ENCODE measurements at places on chromosomes 7 and 10.

- DNase-seq: no peak
These were observed 105.6 kb downstream of the CTBP2 start for GRCh38 chr10:125054669-125055268.

GRCh38 chr10:8121201-8121890 is 66.9 kb downstream of the GATA3 start:
- no peak for DNase-seq

GRCh38 chr7:83486536-83486935 is 162.4 kb downstream of the SEMA3E start:
- no peak for DNase-seq

DNA sequence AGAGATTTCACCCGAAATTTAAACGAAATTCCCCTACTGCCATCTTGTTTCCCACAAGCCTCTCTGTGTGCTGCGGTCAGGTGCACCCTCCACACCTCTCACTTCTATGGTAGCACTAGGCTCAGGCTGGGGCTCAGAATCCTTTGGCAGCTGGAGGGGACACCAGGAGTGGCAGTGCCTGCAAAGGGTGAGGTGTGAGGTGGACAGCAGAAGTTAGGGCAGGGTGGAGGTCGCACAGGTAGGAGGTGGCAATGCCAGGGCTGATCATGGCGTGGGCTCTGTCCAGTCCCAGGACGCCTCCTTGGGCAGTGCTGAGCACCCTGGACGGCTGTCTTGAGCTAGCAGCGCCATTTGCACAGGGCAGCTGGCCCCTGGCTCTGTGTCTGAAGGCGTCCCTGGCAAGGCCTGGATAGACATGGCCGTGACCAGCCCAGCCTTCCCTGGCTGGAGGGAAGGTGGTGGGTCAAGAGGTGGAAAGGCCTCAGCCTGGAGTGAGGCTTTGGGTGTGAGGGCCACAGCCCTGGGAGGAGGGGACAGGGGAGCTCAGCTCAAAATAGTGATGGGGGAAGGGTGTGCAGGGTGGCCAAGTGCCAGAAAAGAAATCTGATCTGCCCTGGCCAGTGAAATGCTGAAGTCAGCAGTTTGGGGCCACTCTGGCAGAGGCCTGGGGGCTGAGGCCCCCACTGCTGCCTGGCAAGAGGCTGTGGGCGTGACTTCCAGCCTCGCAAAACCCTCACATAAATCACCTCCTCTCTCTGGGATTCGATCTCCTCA is 40.0 kb downstream of the ZCCHC24 start:
- DNase-seq: no peak

GRCh38 chr10:79430325-79430905 is 15.0 kb downstream of the ZCCHC24 start:
- DNase-seq: no peak

GRCh38 chr7:22181663-22182062 is 175.3 kb downstream of the RAPGEF5 start:
- DNase-seq: no peak

DNA sequence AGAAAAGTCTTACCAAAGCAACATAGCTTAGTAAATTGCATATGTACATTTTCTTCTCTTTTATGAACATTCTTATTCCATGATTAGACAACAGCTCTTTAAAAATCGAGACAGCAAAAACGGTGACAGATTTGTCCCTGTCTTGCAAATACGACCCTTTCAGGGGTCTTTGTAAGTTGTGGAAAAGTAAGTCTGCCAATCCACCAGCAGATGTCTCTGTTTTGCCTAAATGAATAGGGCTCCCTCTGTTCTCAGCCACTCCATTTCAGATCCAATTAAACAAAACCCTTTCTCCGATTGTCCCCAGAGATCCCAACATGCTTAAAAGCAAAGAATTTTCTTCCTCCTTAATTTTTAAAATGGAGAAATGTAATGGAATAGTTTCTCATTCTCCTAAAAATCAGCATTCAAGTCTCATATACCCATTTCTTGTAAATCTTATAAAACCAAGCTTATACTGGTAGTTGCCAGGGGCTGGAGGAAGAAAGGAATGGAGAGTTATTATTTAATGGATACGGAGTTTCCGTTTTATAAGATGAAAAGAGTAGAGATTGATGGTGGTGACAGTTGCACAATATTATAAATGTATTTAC is 61.0 kb upstream of the NFE2L3 start:
- peak; percentile 41 for DNase-seq

DNA sequence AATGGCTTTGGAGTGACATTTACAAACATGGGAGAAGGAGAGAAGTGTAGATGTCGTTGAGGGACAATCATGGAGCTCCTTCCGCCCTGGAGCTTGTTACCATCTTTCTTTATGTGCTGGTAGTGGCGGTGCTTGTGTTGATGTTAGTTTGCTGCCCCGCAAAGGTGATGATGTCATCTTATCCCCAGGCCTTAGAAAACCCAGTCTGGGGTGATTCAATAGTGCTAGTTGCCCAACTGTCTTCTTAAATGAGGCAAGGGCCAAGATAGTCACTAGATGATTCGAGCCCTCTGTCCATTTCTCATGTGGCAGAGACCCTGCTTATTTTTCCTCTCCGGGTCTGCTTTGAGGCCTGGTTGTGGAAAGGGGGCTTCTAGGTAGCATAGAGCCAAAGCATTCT is 277.4 kb downstream of the CCSER2 start:
- DNase-seq: no peak

- no peak for DNase-seq
These were observed 330.4 kb upstream of the SEMA3A start for GRCh38 chr7:84524714-84525694.

DNA sequence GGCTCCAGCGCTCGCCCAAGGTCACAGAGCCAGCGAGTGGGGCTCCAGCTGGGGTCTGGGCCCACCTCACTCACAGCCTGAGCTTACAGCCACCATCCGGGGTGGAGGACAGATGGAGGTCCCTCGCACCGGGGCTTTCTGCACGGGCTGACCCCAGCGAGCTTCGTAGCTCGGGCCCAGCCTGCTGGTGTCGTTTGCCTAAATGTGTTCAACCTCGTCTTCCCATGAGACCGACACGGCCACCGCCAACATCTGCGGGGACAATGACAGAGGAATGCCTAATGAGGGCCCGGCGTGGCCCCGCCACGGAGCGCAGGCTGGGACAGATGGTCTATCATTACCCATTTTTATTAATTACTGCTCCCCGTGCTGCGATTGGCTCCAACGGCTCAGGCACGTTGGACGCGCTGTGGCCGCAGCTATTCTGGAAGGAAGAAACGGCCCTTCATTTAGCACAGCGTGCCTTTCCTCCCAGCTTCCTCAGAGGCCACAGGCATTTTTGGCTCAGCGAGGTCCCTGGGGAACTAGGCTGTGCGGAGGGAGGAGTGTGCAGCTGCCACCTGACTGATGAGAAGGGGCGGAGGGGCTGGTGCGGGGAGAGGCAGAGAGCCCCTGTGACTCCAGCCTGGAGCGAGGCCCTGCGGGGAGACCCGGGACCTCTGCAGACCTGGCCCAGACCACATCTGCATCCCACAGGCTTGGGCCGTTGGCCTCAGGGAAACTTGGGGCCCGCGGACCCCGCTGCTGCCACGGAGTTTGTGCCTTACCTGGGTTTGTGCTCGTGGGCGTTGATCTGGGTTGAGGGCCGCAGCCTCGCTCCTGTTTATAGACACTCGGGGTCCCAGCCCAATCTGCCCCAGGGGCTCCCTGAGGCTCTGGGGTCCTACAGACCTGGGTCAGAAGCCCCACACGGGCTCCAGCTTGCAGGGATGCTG is 22.9 kb upstream of the ELFN1 start:
- no peak for DNase-seq

DNA sequence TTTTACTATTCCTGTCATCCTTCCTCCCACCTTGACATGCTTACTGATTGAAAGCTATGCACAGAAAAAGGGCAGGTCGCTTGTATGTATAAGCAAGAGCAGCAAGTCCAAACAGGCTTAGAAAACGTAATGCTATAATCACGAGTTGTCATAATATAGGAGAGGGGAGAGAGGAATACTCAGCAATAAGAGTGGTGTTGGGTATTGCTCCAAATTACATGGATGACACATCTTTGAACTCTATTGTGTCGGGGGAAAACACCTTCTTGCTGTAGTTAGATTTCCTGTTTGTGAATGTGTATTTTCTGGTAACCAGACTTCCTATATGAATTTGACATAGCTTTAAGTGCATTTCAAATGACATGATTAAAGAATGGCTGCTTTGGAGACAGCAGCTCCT is 7.5 kb downstream of the MET start:
- no peak for DNase-seq

GRCh38 chr7:69735582-69735981 is 137.3 kb downstream of the AUTS2 start:
- DNase-seq: no peak

DNA sequence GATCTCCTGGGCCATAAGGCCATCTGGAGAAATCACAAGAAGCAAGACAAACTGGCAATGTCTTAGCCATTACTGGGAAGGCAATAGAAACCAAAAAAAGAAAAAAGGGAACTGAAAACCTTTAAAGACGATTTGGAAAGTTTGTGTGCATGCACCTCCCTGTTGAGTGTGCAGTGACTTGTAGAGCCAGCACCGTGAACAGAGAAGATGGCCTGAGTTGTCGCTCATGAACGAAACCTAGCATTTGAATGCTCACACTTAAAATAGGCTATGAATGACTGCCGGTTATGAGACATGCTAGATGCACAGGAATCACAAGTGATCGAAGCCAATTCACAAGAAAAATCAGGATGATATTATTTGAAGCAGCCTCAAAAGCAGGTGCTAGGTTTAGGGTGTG is 151.3 kb upstream of the ADO start:
- DNase-seq: no peak

DNA sequence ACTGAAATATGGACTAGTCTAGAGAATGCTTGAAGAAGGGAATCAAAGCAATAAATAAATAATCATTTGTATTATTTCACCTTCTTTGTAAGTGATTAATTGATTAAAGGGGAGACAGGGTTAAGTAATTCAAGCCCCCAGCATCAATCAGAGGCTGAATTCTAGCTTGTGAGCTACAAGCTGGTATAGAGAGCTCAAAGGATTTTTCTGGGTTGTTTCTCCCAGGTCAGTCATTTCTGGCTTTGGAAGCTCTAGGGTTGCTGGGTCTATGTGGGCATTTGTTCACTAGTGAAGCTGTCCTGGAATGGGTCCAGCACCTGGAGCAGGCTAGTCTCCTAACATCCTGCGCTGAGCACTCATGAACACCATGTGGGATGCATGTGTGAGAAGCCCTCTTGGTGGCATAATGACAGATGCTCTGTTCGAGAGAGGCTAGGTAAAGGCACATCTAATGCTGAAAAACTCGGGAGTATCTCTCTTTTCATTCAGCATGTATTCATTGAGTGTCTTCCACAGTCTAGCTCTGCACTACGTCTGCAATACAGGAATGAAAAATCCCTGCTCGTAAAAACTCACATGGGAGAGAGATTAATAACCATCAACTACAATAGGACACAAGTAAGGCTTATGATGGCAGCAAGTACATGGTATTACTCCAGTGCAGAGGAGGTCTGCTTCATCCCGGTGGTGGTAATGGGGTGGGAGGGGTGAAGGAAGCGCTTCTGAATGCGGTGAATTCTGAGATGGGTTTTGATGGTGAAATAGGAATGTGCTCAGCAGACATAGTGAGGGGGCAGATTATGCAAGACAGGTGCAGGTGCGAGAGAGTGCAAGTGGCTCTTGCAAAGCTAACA is 68.0 kb upstream of the NRP1 start:
- DNase-seq: no peak

- no peak for DNase-seq
These were observed 46.5 kb upstream of the C10orf71 start for GRCh38 chr10:49252313-49253034.

DNA sequence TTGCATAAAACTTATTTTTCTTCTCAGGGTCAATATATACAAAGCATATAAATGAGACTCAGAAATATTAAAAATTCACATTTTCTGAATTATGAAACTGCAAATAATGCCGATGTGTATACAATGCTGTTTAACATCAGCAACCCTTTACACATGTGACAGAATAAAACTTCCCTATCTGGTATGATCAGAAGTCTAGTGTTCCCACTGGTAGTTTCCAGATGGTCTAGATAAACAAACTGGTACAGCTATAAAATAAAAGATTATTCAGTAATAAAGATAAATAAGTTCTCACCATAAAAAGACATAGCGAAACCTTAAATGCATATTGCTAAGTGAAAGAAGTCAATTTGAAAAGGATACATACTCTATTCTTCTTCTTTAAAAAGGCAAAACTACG is 7.9 kb downstream of the POLR1F start:
- no peak for DNase-seq

DNA sequence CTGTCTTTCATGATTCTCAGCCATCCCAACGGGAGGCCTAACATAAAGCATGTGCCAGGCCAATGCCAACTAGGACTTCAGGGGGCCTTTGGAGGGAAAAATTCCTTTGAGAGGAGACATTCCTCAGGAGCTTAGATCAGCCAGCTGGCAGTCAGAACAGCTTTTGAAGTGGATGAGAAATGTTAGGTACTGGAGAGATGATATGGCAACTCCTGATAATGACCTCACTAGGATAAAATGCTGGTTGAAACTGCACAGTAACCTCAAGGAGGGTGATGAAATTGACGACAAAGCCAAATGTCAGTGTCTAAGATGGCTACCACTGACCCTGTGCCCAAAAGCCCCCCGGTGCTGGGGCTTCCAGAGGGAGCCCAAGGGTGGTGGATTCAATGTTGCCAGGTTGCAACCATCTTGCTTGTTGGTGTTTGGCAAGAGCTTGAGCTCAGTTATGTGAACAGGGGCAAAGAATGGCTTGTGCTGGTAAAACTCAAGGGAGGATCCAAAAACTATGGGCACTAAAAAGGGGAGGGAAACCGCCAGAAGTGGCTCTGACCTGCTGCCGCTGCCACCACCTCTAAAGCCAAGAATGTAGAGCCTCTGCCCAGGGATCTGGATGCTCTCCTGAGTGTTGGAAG is 121.2 kb downstream of the UBE2H start:
- DNase-seq: no peak

GRCh38 chr7:138338361-138338760 is 121.7 kb upstream of the TRIM24 start:
- DNase-seq: no peak

DNA sequence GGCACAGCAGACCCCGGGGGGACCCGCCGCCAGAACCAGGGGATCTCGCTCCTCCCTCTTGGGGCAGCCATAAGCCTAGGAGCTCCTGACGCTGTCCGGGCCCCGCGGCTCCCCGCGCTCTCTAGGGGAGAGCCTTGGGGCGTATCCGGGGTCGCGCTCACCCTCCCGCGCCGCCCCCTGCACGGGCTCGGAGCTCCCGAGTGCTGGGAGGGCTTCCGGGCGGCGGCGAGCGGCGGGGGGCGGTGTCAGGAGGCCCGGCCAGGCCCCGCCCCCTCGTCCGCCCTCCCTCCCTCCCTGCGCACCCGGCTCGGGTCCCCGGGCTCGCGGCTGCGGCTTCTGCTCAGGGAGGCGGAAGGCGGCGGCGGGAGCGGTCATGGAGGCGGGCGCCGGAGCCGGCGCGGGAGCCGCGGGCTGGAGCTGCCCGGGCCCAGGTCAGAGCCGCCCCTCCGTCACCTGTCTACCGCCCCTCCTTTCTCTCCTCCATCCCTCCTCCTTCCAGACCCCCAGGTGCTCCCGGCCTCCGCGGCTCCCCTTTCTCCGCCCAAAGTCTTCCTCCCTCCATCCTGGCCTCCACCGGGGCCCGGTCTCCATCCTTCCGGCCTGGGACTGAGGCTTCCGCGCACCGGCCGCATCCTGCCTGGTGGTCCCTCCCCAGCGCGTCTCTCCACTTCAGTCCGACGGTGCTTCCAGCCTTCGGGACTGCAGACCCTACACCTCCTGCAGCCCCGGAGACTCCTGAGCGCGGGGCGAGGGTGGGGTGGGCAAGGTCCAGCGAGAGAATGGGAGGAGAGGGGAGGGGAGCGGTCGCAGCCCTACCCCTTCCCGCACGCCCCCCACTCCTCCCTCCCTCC is at the start of gene CCDC136:
TSS of gene CCDC136 (plus strand) at position 848 of the 851 bp plus-strand sequence. CDS start 444 bp downstream, outside the sequence.
- peak; percentile 82 for DNase-seq

Measured in frontal cortex (tissue), 4 donors.